ENCODE measurements at places on chromosomes 3 and 15.
A peak's percentile ranks its signal among the peaks of the same experiment; 100 is the strongest.

GRCh38 chr3:46538803-46539442 is 27.2 kb downstream of the LRRC2 start:
- DNase-seq: peak; percentile 75

DNA sequence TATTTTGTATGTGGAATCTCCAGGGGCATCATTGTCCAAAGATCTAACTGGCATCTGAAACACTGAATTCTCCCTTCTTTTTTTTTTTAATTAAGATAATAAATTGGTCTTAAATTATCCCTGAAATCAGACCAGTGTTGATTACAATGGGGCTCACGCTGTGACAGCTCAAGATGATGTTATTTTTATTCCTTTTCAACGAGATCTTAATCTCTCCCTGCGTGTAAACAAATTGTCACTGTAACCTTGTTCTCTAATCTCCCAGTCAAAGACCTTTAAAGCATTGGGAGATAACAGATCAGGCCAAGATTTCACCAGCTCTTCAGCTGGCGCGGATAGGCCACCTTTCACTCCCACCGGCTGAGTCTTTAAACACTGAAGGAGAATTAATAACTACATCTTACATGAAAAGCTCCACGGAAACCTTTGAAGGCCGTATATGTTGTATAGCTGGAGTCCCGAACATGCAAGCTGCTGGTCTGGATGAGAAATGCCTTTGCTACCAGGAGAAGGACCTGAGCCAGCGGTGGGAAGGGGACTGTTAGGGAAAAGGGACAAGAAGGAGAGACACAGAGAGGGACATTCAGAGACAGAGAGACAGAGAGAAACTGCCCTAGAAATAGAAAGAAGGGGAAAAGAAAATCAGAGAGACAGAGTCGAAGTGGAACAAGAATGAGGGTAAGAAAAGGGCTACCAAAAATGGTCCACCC is 418.8 kb upstream of the NR2F2 start:
- DNase-seq: no peak

GRCh38 chr15:101099183-101099582 is 152.7 kb downstream of the CHSY1 start:
- no peak for DNase-seq

DNA sequence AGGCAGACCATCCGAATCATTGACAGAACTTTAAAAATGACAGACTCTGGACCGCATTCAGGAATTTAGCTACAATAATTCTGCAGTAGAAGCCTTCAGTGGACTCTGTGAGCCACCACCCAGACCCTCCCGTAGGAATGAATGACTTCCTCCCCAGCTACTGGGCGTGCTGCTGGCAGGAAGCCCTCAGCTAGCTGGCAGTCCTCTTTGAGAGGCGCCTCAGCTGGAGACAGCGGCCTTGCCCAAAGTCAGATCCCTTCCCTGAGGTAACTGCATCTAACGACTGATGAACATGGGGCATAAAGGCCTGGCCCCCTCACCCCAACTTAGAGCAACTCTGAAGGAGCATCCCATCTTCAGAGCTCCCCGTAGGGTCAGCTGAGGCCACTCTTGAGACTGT is 25.8 kb downstream of the CRABP1 start:
- DNase-seq: no peak

DNA sequence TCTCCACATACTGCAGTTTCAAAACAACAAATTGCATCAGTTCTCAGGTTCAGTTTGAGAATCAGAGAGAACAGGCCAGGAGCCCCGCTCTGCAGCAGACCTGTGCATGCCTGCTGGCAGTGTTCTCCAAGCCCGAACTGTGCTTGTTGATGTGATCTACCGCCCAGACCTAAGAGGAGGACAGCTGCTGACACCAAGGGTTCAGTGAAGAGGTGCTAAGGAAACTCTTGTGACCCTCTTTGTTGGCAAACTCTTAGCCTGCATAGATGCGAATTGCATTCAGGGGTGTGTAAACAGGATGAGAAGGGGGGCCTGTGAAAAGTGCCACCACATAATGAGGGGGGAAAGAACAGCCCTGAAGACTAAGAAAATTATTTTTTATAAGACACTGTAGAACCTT is 89.8 kb downstream of the PDE8A start:
- no peak for DNase-seq

DNA sequence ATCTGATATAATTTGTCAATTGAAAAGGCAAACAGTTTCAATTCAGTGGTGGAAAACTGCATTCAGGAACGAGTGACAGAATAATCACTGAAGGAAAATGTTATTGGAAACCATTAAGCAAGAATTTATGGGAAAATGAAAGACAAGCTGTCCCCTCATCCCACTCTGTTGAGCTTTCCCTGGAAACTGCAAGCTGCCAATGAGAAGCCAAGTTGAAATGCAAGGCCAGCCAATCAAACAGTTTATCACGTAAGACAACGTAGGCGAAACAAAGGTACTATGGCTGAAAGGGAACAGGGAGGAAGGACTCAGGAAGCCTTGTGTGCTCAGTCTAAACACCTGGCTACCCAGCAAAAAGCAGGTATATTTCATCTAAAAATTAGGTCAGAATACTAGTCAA is 187.9 kb upstream of the ATP10A start:
- DNase-seq: no peak

DNA sequence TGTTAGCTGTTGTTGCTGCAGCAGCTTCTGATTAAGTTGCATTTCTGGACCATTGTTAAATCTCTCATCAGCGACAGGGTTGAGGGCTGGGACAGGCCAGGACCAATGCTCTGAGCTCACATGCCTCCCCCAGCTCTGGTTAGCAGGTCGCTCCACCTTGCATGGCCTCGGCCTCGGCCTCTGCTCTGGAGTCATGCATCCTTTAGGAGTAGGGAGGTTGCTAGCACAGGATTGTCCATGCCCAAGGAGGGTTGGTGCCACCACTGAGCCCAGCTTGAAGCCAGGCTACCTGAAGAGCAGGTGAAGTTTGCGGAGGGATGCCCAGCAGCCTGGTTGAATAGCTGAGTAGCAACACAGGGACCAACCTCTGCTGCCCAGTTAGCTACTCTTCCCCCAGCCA is 11.2 kb upstream of the CPNE9 start:
- DNase-seq: no peak

- no peak for DNase-seq
These were observed 30.3 kb downstream of the CYP11A1 start for GRCh38 chr15:74337146-74337545.

DNA sequence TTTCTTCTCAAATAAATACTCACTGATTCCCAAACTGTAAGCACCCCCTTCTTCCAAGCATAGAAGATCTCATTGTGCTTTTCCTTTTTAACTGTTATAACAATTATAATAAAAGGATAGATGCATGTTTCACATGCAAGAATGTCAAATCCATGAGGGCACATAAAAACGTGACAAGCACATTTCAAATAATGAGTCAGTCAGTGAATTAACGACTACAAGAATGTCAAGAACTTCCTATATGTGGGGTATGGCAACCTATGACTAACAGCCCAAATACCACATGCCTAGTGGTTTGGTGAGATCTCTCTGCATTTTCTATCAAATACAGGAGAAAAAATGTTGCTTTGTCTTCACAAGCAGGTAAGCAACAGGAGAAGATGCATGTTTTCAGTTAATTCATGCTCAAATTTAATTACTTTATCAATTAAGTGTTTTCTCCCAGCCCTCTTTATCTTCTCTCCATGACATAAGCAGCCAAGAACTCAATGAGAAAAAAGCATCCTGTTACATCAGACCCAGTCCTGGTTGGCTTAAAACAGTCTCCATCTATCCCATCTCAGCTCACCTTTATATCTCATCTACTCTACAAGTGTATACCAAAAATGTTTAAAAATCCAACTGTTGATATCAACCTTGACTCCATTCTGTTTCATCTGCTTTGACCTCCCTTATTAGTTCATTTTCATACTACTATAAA is 181.5 kb upstream of the LMCD1 start:
- DNase-seq: no peak

- no peak for DNase-seq
These were observed 46.7 kb downstream of the PTPRG start for GRCh38 chr3:61608072-61608471.

DNA sequence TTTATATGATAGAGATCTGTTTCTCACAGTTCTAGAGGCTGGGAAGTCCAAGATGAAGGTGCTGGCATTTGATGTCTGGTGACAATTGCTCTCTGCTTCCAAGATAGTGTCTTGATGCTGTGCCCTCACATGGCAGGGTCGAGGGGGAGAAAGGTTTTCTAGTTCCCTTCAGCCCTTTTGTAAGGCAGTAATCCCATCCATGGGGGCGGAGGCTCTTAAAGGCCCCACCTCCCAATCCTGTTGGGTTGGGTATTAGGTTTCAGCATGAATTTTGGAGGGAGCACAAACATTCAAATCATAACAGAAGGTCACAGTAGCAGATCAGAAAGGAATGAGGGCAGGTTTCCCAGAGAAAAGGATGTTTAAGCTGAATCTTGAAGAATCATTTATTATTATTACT is 601.7 kb upstream of the ZNF717 start:
- no peak for DNase-seq

- no peak for DNase-seq
These were observed 52.3 kb upstream of the GALNT15 start for GRCh38 chr3:16122155-16122554.

DNA sequence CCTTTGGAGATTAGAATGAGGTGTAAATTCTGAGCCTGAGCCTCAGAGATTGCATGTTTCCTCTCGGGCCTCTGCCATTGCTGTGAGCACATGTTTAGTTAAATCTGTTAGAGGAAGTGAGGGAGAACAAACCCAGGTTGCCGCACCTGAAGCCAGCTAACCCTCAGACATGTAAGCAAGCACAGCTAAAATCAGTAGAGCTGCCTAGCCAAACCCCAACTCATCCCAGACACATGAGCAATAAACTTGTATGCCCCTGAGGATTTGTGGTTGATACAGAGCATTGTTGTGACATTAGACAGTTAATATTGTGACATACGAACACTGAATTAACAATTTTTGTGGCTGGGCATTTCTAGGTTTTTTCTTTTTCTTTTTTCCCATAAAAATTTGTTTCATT is 41.9 kb downstream of the NMD3 start:
- DNase-seq: no peak

DNA sequence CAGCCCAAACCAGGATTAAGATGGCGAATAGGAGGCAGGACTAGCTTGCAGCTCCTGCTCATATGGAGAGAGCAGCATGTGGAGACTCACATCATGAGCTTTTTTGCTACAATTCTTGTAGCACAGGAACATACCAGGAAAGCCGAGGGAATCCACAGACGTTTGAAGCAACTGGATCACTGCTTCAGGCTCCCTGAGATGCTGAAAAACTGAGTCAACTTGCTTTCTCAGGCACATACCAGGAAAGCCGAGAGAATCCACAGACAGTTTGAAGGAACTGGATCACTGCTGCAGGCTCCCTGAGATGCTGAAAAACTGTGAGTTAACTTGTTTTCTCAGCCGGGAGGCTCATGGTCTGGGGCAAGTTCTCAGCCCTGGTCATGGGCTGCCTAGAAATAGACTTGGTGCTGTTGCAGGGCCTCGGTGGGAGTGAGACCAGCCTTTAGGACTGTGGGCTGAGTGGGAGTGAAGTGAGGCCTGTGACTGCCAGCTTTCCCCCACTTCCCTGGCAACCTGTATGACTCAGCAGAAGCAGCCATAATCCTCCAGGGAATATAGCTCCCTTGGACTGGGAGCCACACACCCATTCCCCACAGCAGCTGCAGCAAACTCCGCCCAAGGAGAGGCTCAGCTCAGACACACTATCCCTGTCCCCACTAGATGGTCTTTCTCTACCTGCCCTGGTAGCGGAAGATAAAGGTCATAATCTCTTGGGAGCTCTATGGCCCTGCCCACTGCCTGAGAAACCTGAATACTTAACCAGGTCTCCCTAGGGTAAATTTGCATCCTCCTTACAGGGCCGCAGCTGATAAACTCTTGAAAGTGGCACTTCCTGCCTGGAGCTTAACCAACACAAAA is 51.9 kb upstream of the PFN2 start:
- DNase-seq: no peak

DNA sequence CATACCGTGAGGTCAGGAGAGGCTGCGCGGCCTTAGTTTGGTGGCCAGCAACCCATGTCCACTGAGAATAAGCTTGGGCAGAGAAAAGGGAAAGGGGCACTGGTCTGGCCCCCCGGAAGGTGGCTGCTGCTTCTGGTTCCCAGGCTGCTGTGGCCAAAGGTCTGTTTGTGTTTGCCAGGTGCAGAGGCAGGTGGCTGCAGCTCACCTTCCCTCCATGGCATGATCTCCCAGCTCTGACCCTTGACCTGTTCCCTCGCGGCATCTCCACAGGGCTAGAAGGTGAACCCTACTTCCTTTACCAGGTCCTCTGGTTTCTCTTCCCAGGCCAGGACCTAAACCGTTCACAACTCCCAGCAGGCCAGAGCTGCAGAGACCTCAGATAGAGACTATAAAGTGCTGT is 13.8 kb downstream of the VPS18 start:
- no peak for DNase-seq

Measured in GM10248 (cell line).